ENCODE measurements at places on chromosomes 13 and 19.

DNA sequence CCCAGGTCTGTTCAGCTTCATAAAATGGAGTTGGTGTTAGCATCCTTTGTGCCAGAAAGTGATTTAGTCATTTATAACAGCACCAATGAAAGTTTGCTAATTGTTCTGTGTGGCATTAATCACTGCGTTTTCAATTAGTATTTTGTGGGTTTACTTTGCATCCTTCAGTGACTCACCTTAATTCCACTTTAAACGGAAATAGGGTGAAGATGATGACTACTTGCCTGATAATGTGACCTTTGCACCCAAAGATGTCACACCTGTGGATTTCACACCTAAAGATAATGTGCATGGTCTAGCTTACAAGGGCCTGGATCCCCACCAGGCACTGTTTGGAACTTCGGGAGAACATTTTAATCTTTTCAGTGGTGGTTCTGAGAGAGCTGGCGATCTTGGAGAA, 15.0 kb downstream of the GPATCH1 start:
- no peak for DNase-seq

GRCh38 chr19:24046550-24046949, 40.4 kb upstream of the ZNF254 start:
- DNase-seq = no peak

DNA sequence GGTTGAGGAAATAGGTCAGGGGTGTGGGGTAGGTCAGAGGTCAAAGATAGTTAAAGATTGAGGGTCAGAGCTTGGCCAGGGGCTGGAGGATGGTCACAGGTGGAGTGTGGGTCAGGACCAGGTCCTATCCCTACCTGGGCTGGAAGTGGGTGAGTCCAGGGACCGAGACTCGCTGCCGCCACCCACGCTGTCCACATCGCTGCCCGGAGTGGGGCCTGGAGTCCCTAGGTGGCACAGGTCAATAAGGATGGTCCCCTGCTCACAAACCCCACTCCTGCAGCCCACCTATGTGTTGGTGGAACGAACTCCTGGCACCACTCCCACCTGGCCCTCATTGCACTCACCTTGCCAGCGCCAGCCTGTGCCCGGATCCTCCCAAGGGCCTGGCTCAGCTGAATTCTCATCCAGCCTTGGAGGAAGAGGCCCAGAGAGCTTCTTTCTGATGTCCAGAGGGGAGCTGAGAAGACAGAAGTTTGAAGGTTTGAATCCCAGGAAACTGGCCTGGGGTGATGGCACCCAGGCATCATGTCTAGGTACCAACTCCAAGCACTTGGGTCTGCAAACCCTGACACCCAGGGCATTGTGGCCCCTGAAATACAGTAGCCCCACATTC, 6.8 kb downstream of the GMIP start:
- no peak for DNase-seq

- DNase-seq = no peak
Observed at GRCh38 chr13:98688373-98688772, 64.1 kb downstream of the SLC15A1 start.

DNA sequence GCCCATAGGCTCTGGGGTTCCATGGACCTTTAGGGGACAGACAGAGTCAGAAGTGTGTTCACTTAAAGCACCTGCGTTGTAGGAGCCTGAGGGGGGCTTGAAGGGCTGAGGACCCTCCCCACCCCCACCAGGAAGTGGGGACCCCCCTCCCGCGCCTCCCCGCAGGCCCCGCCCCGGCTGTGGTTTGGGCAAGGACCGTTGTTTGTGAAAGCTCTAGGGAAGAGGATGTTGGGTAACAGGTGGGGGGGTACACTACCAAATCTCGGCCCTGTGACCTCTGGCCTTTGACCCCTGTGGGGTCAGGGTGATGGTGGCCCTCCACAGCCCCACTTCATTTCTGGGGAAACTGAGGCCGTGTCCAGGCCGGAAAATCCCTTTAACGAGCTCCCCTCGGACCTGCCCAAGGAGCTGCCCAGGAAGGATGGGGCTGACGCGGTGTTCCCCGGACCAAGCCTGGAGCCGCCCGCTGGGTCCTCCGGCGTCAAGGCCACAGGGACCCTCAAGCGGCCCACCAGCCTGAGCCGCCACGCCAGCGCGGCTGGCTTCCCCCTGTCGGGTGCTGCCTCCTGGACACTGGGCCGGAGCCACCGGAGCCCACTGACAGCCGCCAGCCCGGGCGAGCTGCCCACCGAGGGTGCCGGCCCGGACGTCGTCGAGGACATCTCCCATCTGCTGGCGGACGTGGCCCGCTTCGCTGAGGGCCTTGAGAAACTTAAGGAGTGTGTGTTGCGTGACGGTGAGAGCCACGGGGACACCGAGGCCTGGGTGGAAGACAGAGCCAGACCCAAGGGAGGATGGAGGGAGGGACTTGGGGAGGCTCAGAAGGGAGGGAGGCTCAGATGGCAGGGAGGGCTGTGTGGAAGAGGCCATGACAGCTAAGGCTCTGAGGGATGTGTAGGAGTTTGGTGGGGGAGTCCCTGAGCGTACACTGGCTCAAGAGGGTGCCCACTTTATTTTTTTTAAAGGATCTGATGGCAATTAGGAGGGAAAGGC, 1.3 kb downstream of the ARHGAP45 start:
- no peak for DNase-seq

- peak; percentile 76 for DNase-seq
Observed at GRCh38 chr19:1663852-1664251, 11.4 kb upstream of the TCF3 start.

DNA sequence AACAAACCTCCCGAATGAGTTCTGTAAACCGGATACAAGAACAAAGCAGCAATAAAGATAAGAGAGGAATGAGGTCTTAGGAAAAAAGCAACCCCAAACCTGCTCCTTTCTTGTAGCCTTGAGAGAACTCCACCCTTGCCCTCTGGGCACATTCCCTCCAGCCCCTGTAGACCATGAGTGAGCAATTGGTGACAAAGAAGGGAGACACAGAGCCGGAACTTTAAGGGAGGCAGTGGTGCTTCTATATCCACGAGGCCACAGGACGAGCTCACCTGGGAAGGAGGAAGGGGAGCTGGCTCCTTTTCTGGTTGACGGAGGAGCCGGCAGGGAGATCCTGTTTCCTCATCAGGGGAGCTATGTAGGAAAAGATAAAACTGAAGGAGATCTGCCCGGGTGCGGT, 13.0 kb downstream of the BRME1 start:
- no peak for DNase-seq

GRCh38 chr19:29122185-29122584, 90.8 kb downstream of the UQCRFS1 start:
- DNase-seq = no peak

DNA sequence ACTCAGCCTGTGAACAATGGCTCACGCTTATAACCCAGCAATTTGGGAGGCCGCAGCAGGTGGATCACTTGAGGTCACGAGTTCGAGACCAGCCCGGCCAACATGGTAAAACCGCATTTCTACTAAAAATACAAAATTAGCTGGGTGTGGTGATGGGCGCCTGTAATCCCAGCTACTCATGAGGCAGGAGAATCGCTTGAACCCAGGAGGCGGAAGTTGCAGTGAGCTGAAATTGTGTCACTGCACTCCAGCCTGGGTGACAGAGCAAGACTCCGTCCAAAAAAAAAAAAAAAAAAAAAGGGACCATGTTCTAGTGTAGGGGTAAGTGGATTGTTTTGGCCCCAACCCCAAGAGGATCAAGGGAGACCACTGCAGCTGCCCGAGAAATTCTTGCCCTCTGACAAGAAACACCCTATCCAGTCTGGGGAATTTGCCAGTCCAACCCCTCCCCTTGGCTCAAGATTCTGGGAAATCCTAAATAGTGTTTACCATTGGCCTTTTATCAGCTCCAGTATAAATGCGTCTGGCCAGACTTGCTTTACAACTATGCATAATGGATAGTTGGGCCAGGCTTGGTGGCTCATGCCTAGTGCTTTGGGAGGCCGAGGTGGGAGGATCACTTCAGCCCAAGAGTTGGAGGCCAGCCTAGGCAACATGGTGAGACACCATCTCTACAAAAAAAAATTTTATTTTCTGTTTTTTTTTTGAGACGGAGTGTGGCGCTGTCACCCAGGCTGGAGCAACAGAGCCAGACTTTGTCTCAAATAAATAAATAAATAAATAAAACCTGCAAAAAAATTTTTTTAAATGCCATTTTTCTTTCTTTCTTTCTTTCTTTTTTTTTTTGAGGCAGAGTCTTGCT, 5.1 kb upstream of the DHDH start:
- DNase-seq = no peak

- no peak for DNase-seq
Observed at GRCh38 chr13:92303428-92303827, 905.0 kb downstream of the GPC5 start.

DNA sequence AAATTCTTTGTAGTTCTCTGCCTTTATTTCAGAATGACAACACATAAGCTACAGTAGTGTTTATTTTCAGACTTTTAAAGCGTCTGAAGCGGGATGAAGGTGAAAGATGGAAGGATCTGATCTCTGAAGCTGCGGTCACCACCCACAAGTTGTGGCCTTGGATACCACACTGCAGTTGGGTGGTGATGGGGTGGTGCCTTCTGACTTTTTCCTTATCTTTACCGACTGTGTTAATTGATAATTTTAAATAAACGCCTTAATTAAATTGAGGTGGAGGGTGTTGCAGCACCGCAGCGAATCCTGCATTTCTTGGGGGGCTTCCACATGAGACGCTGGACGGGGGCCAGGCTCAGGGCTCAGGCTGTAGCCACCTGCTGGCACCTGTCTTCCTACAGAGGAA, 1.3 kb downstream of the TFDP1 start:
- no peak for DNase-seq

DNA sequence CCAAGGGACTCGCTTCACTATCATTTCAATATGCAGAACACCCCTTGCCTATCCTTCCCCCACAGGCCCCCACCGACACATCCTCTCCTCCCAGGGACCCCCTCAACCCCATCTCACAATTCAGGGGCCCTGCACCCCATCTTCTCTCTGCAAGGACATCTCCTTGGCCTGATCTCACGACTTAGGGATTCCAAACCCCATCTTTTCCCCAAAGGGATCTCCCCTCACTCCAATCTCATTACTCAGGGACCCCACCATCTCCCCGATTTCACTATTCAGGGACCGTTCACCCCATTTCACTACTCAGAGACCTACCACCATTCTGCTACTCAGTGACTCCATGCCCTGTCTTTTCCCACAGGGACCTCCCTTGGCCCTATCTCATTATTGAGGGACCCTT, 1.4 kb downstream of the MAP2K2 start:
- DNase-seq = no peak

- no peak for DNase-seq
Observed at GRCh38 chr13:27300941-27301586, 30.4 kb downstream of the RASL11A start.

GRCh38 chr19:10784257-10784656, 51.8 kb downstream of the TMED1 start:
- no peak for DNase-seq

DNA sequence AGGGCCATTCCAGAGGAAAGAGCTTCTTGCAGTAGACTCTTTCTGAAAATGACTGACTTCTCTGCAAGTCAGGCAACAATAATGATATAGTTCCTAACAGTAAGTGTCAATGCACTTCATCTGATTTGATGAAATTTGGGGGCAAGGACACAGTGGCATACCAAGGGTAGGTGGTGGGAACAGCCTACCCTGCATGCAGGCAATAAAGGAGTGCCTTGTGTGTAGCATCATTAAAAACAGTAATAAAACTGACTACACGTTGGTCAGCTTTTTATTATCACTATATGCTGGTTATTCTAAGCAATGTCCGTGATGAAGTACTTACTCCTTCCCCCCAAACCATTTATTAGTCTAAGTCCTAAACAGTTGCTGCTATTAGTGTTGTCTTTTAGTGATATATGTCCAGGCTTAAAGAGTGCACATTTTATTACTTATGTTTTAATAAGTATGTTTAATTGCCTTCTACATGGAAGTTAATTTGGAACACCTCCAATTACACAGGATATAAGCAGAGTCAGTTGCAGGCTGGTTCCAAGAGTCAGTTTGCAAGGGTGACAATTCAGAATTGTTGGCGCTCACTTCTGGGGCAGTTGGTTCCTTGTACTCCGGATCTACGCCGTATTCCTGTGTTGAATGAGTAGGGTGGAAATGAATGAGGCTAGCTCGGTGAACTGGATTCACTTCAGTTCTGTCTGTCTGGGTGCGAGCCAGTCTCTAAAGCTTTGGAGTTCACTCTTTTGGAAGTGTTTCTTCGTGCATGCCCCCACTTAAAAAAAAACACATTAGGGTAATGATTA, 84.0 kb downstream of the RGCC start:
- DNase-seq = no peak

DNA sequence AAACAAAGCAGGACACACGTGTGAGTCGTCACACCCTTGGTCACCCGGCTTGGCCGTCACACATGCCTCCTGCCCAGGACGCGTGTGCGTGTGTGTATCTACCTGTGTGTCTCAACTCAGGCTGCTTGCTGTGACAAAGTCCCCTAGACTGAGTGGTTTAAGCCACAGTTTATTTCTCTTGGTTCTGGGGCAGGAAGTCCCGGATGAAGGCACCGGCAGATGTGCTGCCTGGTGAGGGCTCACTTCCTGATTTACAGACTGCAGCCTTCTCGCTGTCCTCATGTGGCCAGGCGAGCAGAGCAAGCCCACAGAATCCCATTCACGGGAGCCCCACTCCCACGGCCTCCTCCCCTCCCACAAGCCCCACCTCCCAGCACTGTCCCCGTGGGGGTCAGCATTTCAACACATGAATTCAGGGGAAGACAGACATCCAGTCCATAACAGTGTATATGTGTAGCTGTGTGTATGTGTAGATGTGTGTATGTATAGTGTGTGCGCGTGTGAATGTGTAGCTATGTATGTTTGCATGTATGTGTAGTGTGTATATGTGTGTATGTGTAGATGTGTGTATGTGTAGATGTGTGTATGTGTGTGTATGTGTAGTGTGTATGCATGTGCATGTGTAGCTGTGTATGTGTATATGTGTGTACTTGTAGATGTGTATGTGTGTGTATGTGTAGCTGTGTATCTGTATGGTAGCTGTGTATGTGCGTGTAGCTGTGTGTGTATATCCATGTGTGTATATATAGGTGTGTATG, 51.5 kb downstream of the MCF2L start:
- no peak for DNase-seq

GRCh38 chr13:37074703-37075102, 15.2 kb upstream of the SUPT20H start:
- no peak for DNase-seq

GRCh38 chr13:71210861-71211260, 656.1 kb downstream of the DACH1 start:
- no peak for DNase-seq

DNA sequence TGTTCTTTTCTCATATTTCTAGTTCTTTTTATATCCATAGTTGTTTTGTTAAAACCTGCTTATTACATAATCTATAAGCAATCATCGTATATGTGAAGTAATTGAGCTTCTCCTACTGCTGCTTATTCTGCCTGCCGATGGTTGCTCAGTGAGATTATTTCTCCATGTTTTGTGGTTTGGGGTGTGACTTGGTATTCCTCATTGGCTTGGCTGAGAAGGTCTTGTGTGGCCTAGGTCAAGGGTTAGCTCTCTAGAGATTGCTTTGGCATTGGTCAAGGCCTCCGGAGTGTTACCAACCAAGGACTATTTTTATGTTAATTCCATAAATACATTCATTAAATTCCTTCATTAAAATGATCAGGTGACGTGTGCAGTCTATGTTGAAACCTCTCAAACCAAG, 302.8 kb downstream of the MYO16 start:
- DNase-seq = no peak

GRCh38 chr19:22545751-22546150, 88.4 kb upstream of the ZNF492 start:
- DNase-seq = no peak
